ENCODE measurements at places on chromosomes 6 and 20.

GRCh38 chr6:13709689-13710551, 1.7 kb downstream of the RANBP9 start:
- DNase-seq, result no peak

DNA sequence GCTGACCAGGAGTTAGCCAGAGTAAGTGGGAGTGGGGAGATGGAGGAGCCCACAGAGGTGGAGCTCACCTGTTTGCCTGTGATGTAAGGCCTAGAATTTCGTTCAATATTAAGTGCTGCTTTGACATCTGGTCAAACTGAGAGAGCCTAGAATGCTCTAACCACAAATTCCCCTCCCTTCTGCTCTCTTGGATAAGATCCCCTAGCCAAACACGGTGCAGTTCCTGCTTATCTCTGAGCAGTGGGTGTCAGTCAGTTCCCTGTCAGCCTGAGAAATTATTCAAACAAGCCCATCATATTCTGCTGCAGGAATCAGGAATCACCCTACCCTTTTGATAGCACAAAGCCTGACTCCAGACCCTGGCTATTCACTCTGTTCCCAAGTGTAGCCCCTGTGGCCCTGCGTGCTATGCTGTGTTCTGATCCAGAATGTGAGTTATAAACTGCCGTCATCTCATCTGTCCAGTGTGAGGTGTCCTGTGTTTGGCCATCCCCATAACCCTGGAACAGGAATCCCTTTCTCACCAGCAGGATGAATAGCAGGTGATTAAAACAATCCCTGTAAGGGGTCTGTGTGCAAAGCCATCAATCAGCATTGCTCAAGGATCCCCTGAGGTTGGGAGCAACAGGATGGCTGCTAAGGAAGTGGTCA, 31.8 kb upstream of the ZNF133 start:
- no peak for DNase-seq

DNA sequence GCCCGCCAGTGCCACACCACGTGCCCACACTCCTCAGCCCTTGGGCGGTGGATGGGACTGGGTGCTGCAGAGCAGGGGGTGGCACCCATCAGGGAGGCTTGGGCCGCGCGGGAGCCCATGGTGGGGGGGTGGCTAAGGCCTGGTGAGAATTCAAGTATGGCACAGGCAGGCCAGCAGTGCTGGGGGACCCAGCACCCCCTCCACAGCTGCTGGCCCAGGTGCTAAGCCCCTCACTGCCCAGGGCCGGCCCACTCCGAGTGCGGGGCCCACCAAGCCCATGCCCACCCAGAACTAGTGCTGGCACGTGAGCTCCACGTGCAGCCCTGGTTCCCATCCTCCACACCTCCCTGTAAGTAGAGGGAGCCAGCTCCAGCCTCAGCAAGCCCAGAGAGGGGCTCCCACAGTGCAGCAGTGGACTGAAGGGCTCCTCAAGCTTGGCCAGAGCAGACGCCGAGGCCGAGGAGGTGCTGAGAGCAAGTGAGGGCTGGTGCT, 1091.1 kb upstream of the GJE1 start:
- no peak for DNase-seq

DNA sequence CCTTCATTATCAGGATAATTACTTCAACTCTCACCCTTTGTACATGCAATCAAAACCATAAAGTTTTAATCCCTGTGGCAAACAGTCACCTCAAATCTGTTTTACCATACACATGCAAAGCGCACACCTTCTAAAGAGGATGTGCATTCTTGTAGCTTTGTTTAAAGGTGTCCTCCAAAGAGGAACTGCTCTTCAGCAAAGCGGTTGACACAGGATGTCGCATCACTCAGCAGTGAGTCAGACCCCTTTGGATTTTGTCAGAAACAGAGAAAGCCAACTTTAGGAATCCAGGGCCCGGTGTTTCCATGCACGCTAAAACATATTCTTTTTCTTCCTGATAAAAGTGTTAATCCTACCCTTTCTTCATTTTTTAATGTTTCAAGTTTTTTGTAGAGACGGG, 268.3 kb upstream of the ARID1B start:
- DNase-seq, result no peak

- no peak for DNase-seq
Observed at GRCh38 chr20:40317156-40317790, 371.8 kb downstream of the MAFB start.

GRCh38 chr6:36839749-36840431, 646 bp upstream of the CPNE5 start:
- no peak for DNase-seq

GRCh38 chr20:25991051-25991755, 294.6 kb upstream of the ZNF337 start:
- no peak for DNase-seq

DNA sequence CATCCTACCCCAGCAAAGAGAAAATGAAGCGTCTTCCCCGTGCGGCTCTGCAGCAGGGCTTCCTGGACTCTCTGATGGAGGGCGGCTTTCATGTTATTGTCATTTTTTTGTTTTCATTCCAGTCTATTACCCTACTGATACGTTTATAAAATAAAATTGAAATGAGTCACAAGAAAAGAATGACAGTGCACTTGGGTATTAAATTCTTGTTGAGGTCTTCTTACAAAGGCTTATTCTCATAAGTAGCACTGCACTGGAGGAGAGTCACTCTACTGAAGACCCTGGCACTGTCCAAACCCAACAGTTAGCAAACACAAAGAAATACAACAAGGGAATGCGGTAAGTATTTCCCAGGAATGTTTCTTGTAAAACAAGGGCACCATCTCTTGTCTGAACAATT, 379.3 kb downstream of the MAFB start:
- no peak for DNase-seq

GRCh38 chr6:30598912-30599624, 18.0 kb downstream of the PPP1R10 start:
- no peak for DNase-seq
